Panc1 (cell line): ENCODE measurements at places on chromosomes 7 and 10. TPM values are rescaled to one million over a fixed set of nuclear protein-coding genes. Genes with fewer than 3 reads are reported as not detected.
A peak's percentile ranks its signal among the peaks of the same experiment; 100 is the strongest.

GSTO2 gene
- 28.5 TPM for total RNA-seq

DNA sequence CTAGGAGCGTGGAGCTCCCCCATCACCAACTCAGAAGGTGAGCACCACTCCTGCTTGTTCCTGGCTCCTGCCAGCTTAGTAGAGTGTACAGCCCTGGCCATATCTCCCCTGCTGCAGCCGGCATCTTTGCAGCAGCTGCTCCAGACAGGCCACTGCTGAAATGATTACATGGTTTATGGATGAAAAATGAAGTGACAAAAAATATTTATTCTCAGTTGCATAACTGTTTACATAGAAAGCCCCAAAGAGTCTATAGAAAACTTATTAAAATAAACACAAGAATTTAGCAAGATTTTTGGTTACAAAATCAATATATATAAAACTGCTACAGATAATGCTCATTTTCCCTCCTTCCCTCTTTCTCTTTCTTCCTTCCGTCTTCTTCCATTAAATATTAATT is 27.2 kb downstream of the C10orf67 start:
- DNase-seq: no peak

ADK gene
- total RNA-seq: 64.5 TPM

DNA sequence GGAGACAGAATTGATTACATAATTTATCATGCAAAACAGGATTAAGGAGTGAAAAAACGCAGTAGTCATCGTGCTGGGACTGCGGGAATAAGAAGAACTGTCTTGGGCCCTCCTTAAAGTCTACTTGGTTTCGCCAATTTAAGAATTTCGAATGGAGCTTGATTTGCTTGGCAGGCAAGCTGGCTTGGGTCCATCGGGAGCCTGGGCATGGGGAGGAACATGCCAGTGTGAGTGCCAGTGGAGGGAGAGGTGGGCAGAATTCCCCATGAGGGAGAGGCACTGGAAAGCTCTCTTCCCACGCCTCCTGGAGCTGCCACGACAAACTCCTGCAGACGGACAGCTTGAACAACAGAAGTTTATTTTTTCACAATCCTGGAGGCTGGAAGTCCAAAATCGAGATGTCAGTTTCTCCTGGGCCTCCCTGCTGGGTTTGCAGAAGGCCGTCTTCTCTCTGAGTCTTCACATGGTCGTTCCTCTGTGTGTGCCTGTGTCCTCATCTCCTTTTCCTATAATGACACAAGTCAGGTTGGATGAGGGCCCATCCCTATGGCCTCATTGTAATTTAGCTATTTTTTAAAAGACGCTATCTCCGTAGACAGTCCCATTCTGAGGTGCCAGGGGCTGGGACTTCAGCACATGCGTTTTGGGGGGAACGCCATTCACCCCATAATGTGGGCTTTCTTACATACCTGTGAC is 528.7 kb upstream of the DPP6 start:
- DNase-seq: no peak

ASIC3 gene
- total RNA-seq: 1.3 TPM

DNA sequence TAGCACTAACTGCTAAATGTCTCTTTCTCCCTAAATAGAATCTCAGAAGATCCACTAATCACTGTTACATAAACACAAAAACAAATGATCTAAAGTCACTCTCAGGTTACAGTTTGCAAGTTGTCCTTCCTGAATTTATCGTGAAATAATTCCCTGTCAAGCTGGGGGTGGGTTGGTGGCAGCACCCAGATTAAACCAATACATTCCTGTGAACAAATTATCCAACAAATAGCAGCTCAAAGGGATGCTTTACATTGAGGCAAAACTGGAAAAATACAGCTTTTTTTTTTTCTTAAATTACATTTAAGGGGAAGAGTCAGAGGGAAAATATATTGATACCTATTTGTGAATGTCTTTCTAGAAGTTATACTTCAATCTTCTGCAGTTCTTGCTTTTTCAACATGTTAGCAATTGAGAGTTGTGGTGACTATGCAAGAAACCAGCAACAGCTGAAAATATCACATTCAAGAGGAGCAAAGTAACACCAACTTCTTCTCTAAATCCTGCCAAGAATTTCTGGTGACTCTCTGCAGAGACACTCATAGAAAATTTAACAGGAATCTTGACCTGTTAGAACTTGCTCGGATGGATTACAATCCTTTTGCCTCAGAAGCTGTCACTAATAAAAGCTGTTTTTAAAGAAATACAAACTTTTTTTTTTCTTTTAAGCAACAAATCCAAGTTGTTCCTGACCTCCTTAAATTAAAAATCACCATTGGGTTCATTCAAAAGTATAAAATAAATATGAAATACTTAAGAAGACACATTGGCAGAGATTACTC is 18.9 kb downstream of the LMOD2 start:
- no peak for DNase-seq

DNA sequence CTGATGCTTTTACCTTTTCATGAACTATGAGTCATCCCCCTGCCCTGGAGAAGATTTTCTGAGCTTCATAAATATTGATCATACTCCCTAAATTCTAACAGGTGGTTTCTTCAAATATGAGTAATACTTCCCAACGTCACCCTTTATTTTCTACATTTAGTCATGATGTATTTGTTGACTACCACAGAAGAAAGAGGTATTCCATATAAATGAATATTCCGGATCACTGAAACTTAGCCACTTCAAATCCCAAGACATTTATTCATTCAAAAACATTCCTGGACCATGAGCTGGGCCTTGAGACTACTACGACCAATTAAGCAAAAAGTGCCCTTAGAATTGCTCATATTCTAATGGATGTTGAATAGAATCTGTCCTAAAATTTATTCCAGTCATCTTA is 395.8 kb upstream of the NPVF start:
- no peak for DNase-seq

SLC26A3 gene
- 0.36 TPM for total RNA-seq

DNA sequence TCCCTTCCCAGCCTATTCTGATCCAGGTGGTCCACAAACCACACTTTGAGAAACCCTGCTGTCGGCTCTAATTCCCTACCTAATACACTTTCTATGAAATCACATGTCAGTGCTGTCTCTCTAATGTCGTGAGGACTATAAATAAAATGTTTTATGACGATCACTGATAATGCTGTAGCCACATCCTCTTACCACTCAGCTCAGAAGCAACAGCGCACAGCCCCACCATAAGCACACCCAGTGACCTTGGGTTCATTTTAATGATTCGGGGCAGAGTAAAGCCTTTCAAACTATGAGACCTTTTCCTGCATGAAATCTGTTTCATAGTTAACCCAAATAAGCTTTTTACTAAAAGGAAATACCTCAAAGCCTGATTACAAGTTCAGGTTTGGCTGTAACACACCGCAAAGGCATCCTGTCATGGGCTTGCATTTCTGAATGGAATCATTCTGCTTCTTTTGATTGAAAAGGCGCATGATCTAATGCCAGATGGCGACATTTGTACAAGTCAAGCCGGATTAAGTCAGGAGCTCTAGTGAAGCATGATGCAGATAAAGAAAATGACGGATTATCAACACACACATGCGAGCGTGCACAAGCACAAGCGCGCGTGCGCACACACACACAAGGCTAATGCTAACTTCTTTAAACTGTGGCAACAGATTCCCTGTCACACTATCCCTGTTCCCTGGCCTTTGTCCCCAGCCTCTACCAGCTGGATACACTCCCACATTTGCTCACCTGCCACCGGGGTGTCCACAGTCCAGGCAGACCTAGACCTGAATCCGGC is 180.5 kb upstream of the PDE1C start:
- DNase-seq: no peak

DNA sequence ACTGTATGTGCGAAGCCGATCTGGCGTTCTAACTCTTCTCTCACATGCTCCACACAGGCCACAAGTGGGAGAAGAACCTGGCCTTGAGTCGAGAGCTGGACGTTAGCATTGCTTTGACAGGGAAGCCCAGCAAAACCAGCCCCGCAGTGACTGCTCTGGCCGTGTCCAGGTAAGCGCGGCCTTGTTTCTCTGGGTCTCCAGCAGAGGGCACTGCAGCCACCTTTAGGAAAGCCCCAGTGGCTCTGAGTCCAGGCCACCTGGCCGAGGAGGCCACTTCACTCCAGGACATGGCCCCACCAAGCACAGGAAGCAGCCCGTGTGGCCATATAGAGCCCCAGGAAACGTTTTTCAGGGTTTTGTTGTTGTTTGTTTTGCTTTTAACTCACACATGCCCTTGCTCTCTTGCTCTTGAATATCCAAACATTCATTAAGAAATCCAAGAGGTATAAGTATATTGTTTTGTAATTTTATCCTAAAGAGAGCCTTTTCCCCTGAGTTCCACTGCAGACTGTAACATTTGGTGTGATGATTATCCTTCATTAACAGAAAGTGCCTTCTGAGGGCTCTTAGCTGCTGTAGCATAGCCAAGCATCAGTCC is 41.8 kb upstream of the LRRC18 start:
- DNase-seq: peak; percentile 15

DNA sequence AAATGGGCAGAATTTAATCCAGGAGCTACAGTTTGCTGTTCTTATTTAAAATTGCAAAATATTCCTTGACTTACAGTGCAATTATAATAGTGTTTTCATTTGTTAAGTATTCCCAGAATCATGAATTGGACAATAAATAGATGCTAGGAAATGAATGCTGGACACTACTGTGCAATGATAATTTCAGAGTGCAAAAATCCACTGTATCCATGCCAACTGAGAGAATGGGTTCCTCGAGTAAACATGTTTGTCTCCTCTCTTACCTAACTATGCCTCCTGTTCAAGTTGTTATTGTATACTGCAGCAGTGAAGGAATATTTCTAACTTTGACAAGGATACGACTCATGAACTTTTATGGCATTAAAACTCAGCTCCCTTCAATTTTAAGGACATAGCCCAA is 1396.3 kb downstream of the GATA3 start:
- no peak for DNase-seq

PIP gene
- total RNA-seq: not detected

CALML3 gene
- not detected for total RNA-seq

- no peak for DNase-seq
These were observed 24.3 kb downstream of the GDI2 start for GRCh38 chr10:5788969-5789368.

- no peak for DNase-seq
These were observed 7.9 kb upstream of the ZNF746 start for GRCh38 chr7:149505551-149505950.

SYT15B gene
- total RNA-seq: 0.05 TPM

DNA sequence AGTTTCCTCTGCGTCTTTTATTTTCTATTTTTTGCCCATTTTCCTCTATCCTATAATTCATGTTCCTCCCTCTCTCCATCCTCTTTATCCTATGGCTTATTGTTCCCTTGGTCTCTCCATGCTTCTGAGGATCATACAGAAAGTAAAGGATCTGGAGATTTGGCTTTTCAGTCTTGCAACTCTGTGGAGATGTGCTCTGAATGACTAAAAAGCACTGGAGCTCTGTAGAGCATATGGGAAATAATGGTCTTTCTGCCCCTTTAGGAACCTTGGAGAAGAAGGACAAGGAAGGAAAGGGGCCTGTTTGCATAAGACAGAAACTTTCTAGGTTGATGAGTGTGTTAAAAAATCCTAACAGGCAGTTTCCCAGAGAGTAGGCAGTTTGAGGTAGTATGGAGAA is 120.1 kb downstream of the PHTF2 start:
- no peak for DNase-seq

PAX4 gene
- not detected for total RNA-seq

SLC26A4 gene
- total RNA-seq: 0.05 TPM

DNA sequence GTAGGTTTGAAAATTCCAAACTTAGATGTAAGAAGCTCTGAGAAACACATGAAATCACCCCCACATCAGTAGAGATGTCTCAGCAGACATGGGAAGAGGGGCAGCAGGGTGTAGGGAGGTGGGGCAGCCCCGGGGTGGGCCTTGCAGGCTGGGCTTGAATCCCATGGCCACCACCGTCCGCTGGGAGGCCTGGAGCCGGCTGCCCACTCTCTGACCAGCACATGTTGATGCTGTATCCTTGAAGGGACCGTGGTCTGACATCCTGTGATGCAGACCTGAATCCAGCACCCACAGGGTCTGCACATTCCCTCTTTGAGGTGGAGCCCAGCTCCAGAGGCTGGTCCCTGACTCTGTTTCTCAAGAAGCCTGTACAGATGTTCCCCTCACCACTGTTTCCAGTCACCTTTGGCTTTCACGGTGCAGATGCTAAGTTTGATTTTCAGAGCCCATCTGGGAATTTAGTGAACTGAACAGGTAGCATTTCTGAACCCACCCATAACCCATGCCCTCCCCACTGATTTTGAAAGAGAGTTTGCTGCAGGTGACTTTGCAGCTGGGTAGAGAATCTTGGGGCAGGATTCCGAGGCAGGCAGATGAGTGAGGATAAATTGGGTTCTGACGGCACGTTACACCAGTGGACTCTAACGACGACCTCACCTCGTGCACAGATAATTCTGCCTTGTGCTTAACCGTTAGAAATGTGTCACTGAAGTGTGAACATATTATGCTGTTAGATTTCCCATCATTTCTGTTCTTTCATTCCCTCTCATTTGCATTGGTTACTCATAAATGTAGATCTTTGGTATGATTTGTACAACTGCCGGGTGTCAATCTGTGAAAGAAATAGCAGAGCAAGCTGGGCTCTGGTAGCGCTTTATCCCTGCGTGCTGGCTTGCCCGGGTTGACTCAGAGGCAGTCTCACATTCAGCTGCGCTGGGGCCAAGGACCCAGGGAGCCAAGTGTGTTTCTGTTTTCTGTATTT is 45.7 kb downstream of the IKZF1 start:
- no peak for DNase-seq

DNA sequence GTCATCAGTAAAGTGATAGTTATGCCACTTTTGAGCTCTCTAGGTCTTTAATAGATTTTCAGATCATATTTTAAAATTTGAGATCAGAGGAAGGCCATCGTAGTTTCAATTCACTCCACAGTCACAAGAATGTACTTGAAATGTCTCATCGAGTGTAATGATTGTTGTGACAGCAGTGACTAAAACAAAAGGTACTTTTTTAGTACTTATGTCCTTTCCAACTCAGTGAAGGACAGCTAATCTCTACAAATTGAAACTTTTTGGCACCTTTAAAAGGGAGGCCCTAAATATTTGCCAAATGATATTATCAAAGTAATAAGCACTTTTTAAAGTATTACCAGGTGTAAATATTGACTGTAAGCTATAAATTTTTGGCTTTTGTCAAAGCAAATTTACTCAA is 702.9 kb upstream of the GRM3 start:
- no peak for DNase-seq

DNA sequence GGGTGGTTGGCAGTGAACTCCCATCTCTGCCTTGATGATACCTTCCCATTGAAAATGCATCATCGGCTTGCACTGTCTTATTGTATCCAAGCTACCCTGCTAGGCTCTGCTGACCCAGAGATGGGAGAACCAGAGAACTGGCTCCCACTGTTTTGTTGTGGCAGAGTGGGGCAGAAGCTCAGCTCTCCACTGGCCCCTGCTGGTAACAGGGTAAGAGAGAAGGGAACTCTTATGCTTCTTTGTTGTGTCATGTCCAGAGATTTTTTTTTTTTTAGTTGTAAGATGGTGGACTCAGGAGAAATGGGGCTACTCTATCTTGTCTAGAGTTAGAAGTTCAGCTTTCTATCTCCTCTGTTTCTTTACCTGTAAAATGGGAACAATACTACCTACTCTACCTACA is 100.5 kb upstream of the SDK1 start:
- no peak for DNase-seq
